ENCODE measurements at places on chromosomes 3 and 15.

DNA sequence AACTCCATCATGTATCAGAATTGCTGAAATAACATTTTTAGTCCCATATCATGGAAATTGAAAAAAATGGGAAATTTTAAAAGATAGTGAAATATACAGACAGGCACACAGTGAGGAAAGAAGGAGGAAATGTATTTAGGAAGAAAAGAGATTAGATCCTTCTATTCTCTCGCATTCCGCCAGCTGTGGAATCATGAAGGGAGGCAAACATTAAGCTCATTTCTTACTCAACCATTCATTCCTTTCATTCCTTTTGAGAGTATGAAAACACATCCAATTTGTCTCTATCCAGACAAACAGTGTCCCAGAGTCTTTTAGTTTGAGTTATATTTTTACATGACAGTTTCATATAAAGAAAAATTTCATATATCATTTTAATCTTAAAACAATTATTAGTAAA is 52.5 kb upstream of the KCNMB2 start:
- DNase-seq, result no peak

- DNase-seq, result no peak
Measured at GRCh38 chr15:57994221-57995049, 71.1 kb downstream of the ALDH1A2 start.

GRCh38 chr3:14343338-14344112 is 58.9 kb upstream of the SLC6A6 start:
- no peak for DNase-seq

DNA sequence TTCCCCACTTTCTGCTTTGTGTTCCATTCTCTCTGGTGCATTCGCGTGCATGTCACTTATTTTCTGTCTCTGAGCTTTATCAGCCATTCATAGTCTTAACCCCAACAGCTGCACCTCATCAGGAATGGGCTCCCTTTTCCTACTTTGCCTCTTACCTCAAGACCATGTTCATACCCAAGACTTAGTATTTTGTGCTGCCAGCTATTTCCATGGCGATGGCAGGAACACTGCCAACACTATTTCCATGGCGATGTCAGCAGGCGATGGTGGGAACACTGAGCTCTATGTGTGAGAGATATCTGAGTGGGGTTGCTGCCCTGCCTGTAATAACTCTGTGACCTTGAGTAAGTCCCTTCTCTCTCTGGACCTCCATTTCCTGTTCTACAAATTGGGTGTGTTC is 5.5 kb downstream of the ZNF35 start:
- no peak for DNase-seq

DNA sequence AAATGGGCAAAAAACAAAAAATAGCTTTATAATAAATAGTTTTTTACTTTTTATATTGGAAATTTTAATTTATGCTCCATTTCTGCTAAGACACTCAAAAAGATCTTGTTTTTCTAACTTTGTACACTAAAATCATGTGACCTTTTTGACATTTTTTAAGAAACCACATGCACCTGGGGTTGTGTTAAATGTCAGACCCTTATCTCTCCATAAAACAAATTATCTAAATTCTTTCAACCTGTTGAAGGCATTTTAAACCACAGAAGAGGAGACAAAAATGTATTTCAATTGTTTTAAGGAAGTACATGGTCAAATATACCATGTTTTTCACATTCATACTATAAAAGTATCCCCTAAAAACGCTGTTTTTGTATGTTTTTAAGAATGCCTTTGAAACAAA is 29.2 kb downstream of the IFT80 start:
- DNase-seq, result no peak

- peak; percentile 7 for DNase-seq
Measured at GRCh38 chr3:30012941-30013543, 593.4 kb upstream of the TGFBR2 start.

DNA sequence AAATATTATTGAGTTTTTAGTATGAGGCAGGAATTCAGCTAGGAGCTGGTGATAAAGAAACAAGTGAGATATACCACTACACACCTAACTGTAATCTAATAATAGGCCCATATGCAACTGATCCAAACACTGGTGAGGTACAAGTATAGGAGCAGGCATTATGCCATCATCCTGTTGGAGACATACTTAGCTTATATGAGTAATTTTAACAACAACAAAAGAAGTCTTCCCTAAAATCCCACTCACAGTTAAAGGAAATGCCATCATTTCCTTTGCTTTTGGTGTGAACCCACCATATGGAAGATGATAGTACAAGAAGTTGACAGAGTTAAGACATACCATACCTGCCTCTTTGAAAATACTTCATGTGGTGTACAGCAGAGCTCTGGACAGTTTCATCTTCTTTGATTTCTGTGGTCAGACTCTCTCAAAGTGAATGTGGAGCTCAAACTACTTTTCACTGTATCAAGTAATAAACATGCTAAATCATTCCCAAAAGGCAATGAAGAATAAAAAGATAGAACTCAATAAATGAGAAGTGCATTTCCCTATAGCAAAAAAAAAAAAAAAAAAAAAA is 85.5 kb downstream of the CD200R1L start:
- DNase-seq, result no peak

GRCh38 chr3:170603770-170604510 is 18.1 kb upstream of the SLC7A14 start:
- DNase-seq, result no peak

DNA sequence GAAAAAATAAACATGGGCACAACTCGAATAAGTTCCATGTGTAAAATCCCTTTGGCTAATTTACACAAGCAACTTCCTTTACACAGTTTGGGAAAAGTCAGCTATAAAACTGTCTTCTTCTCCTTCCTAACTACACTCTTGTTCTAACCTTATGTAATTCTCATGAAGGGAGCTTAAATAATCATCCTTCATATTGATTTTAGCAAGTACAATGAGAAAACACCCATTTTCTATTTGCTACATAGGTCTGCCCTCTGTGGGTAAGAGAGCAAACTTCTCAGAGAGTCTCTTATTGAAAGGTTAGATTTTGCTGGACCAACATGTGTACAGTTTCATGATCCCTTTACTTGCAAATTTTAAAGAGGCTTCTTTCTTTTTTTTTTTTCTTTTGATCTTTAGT is 398.5 kb downstream of the ROBO1 start:
- DNase-seq, result no peak

DNA sequence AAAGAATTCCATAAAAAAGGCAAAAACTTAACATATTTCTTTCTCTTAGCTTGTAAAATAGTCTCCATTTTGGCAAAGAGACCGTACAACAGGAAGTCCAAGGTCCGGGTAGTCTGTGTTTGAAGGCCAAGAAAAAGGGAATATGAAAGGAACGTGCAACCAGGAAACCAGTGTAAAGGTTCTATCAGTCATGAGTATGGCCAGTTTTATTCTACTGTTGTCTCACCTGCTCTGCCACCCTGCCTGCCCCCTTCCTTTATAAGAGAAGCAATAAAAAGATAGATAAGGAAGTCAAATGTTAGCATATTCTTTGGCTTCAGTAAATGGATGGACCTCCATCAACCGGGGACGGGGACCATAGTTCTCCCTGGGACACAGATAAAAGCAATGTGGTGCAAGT is 370.6 kb upstream of the ROBO2 start:
- no peak for DNase-seq

DNA sequence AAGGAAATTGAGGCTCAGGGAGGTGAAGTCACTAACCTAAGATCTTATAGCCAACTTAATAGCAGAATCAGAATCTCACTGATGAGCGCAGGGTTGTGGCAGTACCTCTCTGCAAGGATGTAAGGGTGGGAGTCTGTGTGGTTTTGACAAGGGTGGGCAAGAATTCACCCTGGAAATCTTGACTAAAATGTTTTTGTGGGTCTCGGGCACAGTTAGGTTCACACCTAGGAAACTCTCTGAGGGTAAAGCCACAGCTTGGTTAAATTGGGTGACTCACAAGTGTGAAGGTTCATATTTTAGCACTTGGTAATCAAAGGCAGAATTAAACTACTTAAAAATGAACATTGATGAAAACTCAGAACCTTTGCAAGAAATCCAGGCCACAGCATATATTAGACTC is 178.2 kb upstream of the EOMES start:
- DNase-seq, result no peak

- no peak for DNase-seq
Measured at GRCh38 chr3:16067837-16068471, 106.5 kb upstream of the GALNT15 start.

- no peak for DNase-seq
Measured at GRCh38 chr3:124567179-124567578, 163.1 kb upstream of the UMPS start.

- no peak for DNase-seq
Measured at GRCh38 chr15:35986191-35986721, 440.3 kb upstream of the DPH6 start.

- DNase-seq, result no peak
Measured at GRCh38 chr15:45401665-45402161, 23.4 kb upstream of the GATM start.

GRCh38 chr3:195079636-195080035 is 191.3 kb downstream of the XXYLT1 start:
- no peak for DNase-seq

DNA sequence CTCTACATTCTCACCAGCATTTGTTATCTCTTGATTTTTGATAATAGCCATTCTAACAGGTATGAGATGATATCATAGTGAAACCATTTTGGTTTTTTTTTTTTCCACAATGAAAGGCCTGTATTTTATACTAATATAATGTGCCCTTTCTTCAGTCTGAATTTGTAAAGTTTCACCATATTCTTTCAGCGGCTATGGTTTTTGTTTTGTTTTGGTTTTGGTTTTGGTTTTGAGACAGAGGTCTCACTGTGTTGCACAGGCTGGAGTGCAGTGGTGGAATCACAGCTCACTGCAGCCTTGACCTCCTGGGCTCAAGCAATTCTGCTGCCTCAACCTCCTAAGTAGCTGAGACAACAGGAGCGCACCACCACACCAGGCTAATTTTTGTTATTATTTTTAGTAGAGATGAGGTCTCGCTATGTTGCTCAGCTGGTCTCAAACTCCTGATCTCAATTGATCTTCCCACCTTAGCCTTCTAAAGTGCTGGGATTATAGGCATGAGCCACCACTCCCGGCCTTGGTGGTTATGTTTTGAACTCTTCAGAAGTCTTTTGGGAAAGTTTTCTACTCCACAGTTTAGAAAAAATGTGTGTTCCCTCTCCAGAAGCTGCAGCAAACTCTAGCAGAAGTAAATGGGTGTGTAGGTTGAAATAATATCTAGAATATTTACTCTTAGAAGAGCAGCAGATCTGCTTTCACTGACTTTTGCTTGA is 110.2 kb upstream of the UMPS start:
- DNase-seq, result no peak

DNA sequence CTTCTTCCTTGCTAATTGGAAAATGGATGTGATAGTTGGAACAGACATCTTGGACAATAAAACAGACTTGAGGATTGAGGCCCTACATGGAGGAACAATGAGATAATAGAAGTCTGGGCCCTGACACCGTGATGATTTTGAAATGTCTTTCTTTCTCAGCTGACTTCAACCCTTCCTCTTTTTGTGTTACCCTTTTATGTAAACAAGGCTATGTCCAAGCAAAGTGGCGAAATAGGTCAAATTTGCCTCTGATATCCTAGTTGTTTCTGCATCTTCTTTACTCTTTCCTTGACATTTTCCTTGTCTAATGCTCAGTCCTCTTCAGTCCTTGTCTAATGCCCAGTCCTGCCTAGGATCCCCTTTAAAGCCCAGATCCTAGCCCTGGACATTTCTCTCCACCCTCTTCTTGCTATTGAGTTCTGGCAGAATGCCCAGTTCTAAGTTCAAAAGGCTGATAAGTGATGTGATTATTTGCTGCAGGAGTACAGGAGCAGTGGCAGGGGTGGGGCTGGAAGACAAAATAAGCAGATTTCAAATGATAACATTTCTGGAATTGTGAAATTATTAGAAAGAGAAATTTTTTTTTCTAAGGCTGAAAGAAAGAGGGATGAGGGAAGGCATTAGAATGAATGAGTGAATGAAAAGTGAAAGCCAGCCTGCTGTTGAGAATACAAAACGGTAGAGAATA is 6.5 kb upstream of the VPS8 start:
- DNase-seq, result no peak

DNA sequence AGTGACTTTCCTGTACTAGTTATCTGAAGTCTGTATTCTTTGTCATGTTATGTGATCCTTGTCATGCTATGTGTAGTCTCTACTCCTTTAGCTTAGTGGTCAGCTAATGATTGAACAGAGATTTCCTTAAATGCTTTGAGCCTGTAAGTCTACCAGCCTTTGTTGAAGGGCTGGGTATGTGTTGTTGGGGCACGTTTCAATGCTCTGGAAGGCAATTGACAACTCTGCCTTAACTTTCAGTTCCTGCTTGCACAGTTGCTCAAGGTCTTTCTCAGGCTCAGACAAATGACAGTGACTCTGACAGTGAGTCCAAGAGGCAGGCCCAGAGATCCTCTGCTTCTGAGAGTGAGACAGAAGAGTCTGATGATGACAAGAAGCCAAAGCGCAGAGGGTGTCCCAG is 89.3 kb downstream of the CHD2 start:
- no peak for DNase-seq

DNA sequence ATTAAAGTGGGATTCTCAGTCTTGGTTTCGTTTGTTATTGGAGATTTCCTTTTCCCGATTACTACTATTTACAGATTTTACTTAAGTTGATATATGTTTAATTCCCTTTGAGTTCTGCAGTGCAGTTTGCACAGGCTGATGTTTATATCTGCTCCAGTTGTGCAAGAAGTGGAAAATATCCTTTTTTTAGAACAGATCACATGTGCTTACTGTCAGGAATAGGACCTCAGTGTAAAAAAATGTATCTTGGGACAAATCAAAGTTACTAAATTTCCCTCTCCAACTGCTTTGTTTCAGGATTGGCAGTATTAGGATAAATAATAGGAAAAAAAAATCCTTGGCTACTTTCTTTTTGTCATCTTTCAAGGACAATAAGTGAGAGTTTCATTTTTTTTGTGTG is 6.9 kb downstream of the MITF start:
- no peak for DNase-seq

DNA sequence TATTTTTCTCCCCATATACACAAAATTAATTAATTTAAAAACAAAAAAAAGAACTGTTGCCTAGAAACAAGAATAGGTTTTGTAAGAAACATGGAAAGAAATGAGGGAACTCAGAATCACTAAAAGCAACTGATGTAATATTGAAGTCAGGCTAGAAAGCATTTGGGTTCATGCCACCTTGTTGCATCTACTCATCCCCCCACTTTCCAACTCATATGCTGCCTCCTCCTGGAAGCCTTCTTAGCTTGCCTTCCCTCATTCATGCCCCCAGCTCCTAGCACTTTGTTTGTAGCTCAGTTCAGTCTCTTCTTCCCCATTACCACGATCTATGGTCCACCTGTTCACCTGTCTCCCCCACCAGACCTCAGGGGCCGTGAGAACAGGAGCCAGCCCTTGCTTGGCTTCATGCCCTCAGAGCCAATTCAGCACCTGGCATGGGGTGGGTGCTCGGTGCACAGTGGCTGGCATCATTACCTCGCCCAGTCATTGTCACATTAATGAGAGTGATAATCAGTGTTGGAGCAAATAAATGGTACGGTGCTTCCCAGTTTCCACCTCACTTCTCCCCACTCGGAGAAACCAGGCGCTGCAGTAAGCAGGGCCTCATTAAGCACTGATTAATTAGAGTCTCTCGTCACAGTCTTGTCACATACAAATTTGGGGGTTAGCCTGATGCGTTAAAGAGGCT is 62.4 kb upstream of the SLC6A1 start:
- DNase-seq, result no peak

Measured in gastrocnemius medialis (tissue), 4 donors.